Muscle of leg (tissue), 16 donors: ENCODE measurements at places on chromosomes 12 and 14. TPM values are rescaled to one million over a fixed set of nuclear protein-coding genes. Genes with fewer than 3 reads are reported as not detected.
A peak's percentile ranks its signal among the peaks of the same experiment; 100 is the strongest.

- DNase-seq, result no peak
These were observed 82.9 kb downstream of the FOXA1 start for GRCh38 chr14:37512173-37512572.

DNA sequence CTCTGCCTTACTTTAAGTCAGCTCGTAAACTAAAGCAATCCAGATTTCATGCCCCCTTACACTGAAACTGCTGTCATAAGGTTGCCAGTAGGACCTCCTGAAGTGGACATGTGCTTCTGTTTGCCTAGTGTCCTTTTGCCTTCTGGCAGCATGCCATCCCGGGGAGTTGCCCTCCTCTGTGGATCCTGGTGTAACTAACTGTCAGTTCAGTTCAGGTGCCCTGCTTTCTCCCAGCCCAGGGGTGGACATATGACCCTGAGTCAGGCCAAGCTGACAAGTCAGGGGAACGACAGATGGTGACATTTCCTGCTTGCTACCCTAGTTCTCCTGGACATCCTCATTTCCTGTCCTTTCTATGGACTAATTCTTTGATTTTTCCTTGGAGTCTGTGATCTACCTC is 25.6 kb downstream of the AKAP6 start:
- no peak for DNase-seq

GRCh38 chr14:101065696-101066694 is 162.5 kb upstream of the RTL1 start:
- DNase-seq, result no peak

GRCh38 chr14:103552011-103552845 is 10.2 kb downstream of the BAG5 start:
- peak; percentile 89 for DNase-seq

- DNase-seq, result no peak
These were observed 41.5 kb downstream of the ARL6IP4 start for GRCh38 chr12:123021688-123022604.

The BMAL2 gene
- polyA plus RNA-seq, result 0.94 TPM
